Left forelimb (tissue), 1 donor: ENCODE measurements at places on chromosomes 12 and 14.

DNA sequence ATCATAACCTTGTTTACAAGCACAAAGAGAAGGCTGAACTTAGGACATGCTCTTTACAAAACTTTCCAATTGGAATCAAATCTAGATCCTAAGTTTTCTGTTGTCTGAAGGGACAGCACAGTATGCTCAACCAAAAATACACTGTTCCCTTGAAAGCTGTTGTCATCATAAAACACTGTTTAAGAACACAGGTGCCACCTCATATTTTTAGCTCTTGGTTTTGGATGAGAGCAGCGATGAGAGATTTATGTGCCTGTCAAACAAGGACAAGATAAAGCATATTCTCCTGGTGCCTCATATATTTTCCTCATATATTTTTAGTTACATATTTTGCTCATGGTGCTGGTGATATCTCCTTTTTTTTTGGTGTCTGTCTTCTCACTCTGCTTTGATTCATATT, 788.4 kb downstream of the AACS start:
- DNase-seq = no peak

- no peak for DNase-seq
These were observed 12.6 kb upstream of the TTC7B start for GRCh38 chr14:90828642-90829487.

GRCh38 chr12:50403001-50403440, 2.3 kb downstream of the LARP4 start:
- DNase-seq = no peak

DNA sequence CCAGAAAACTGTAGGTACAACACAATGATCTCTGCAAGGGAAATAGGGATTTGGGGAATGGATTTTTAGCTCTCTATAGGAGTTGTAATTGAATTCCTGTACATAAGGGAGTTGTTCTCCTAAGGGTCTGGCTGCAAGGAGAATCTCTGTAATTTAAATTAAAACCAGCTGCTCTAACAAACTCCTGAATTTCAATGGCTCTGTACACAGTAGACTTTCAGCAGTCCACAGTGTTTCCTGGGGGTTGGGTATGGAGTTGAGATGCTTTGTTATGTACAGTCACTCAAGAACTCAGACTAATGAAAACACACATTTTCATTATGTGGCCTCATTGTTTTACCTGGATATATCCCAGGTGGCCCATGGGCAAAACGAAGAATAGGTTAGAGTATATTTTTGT, 93.2 kb downstream of the NAV3 start:
- no peak for DNase-seq

GRCh38 chr12:71694099-71694820, 8.4 kb downstream of the TMEM19 start:
- DNase-seq = no peak
